ENCODE measurements at places on chromosomes 5 and 9.

- no peak for DNase-seq
Measured at GRCh38 chr5:131986161-131986912, 25.1 kb downstream of the ACSL6 start.

- DNase-seq, result no peak
Measured at GRCh38 chr9:114501796-114502682, 3.2 kb downstream of the WHRN start.

DNA sequence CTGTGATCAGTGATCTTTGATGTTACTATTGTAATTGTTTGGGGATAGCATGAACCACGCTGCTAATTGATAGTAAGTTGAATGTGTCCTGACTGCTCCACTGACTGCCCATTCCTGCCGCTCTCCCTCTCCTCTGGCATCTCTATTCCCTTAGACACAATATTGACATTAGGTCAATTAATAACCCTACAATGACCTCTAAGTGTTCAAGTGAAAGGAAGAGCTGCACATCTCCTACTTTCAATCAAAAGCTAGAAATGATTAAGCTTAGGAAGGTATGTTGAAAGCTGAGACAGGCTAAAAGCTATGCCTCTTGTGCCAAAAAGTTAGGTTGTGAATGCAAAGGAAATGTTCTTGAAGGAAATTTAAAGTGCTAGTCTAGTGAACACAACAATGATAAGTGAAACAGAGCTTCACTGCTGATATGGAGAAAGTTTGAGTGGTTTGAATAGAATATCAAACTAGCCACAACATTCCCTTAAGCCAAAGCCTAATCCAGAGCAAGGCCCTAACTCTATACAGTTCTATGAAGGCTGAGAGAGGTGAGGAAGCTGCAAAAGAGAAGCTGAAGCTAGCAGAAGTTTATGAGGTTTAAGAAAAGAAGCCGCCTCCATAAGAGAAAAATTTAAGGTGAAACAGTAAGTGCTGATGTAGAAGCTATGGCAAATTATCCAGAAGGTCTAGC, 12.9 kb downstream of the CLINT1 start:
- DNase-seq, result no peak

- no peak for DNase-seq
Measured at GRCh38 chr9:2110036-2110435, 94.9 kb downstream of the SMARCA2 start.

GRCh38 chr9:69476016-69476415, 151.0 kb downstream of the ENTREP1 start:
- DNase-seq, result no peak

- DNase-seq, result no peak
Measured at GRCh38 chr5:96463091-96463490, 30.0 kb upstream of the PCSK1 start.

DNA sequence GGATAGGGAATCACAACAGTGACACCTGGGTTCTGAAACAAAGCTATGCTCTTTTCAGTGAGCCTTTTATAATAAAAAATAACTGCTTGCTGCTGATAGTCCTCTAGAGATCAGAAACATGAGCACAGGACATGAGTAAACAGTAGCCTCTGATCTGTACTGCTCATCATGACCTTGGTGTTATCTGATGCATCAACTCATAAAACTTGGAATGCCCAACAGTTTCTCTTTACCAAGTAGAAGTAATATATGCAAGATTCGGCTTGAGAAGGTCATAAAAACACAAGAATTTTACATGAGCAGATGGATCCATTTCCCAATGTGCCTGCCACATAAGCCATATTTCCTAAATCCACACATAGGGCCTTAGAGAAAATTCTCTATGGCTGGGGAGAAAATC, 318.3 kb upstream of the GRAMD2B start:
- no peak for DNase-seq

- no peak for DNase-seq
Measured at GRCh38 chr9:80554301-80554700, 982.5 kb downstream of the TLE4 start.

DNA sequence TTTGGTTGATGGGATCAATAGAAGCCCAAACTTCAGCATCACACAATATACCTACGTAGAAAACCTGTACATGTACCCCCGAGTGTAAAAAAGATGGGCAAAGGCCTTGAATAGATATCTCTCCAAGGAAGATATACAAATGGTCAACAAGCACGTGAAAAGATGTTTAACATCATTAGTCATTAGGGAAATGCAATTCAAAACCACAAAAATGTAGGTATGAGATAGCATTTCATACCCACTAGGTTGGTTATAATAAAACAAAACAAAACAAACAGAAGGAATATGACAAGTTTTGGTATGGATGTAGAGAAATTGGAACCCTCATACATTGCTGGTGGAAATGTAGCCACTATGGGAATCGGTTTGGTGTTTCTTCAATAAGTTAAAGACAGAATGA, 33.1 kb upstream of the PPARGC1B start:
- DNase-seq, result no peak

DNA sequence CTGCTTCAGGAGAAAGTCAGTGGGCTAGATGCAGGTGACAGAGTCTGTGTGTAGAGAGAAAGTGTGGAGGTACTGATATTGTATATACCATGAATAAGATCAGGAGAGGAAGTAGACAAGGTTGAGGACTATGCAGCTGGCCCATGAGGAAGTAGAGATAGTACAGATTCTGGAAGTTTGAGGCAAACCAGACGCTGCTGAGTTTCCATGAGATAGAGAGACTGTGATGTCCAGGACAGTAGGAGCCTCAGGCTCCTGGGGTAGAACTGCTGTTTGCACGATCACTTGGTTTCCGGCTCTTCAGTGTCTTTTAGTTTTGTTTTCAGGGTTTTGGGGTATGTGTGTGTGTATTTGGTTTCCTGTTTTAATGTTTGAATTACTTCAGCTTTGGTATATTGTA, 13.6 kb downstream of the OTULINL start:
- DNase-seq, result no peak

DNA sequence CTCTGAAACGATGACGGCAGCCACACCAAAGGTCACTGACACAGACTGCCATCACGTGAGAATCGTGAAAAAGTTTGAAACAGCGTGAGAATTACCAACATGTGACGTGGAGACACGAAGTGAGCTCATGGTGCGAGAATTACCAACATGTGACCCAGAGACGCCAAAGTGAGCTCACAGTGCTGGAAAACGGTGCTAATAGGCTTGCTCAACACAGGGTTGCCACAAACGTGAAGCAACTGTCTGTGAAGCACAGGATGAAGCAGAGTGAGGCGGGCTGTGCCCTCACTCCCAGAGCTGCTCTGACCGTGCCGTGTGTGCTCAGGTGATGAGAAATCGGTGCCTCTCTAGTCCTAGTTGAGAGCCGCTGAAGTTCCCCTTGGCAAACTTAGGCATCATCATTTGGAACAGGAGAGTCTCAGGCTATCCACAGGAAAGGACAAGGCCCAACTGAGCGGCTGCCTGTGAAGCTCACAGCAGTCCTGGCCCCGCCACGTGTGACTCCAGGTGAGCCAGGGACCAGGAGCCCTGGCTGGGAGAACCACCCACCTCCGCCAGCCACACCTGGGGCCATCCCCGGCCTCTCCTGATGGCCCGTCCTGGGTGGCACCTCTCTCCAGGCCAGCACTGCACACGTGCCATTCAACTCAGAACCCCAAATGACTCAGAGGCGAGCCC, 29.8 kb upstream of the SLC6A3 start:
- DNase-seq, result no peak

- DNase-seq, result no peak
Measured at GRCh38 chr5:23820765-23821471, 313.5 kb downstream of the PRDM9 start.

DNA sequence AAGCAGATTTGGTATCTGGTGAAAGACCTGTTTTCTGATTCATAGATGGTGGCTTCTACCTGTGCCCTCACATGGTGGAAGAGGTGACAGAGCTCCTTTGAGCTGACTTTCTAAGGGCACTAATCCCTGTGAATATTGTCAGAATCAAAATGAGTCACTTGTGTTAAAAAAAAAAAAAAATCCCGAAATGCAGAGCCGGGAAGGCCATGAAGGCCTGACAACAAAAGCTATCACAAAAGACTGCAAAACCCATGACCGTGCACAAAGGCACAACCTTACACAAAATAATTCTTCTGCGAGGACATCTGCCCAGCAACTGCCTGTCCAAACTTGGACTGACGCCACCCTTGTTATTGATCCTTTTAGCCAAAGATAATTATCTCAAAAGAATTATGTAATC, 19.6 kb upstream of the UBTD2 start:
- DNase-seq, result no peak

- no peak for DNase-seq
Measured at GRCh38 chr9:120175031-120175430, 404.9 kb downstream of the CDK5RAP2 start.

DNA sequence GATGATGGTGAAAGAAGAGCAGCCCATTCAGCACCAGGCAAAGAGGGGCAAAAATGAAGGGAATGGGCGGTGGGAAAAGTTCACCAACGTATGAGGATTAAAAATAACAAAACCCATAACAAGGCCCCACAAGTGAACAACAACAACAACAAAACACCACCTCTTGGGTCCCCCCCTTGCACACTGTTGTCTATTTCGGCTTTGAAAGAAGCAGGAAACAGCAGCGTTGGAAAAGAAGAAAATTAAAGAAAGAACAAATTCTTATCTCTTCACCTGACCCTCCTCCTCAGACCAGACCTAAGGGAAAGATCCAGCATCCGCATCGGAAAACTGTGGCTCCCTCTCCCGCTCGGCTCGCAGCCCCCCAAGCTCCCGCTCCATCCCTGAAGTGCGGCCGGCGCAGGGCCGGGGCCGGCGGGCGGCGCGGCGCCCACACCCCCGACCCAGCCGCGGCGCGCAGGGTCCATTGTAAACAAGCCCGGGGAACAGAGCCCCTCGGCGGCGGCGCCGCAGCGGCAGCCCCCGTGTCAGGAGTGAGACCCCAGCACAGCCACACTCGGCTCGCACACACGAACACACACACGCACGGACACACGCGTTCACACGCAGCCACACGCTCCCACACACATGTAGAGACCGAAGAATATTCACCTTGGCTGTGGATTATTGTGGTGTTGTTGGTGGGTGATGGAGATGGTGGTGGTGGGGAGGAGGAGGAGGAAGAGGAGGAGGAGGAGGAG, 535 bp downstream of the RFX3 start:
- DNase-seq, result peak; percentile 4

Measured in stimulated activated CD4-positive, alpha-beta T cell treated with anti-CD3 and anti-CD28 coated beads, TNF-alpha, amount 100 ng/mL, for 4 hours (primary cell).